T-helper 1 cell (primary cell): ENCODE measurements at places on chromosomes 1 and 21.
A peak's percentile ranks its signal among the peaks of the same experiment; 100 is the strongest.

DNA sequence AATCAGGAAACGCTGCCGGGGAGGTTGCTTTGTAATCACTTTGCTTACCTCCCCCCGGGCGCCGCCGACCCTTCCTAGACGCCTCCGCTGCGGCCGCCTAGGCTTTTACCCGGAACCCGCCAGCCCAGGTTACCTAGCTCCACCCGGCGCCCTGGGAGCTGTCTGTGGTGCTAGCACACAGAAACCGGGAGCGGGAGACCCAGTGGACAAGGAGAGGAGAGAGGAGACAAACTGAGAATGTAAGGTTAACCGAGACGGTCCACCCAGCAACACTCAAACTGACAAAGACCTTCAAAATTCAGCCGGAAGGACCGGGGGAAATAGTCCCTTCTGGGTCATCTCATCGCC is 9.8 kb downstream of the BARHL2 start:
- no peak for DNase-seq

DNA sequence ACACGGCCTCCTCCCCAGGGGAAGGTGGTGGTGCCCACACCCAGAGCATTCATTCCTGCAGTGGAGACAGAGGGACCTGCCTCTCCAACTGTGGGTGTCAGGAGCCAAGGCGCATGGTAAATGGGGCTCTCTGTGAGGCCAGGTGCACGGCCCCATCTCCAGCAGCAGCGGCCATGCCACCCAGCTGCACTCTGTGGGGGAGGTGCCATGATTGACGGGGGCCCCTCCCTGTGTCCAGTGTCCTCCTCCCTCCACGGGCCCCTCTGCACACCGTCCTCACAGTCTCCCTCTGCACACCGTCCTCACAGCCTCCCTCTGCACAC is 83.6 kb upstream of the COL6A1 start:
- DNase-seq, result no peak

DNA sequence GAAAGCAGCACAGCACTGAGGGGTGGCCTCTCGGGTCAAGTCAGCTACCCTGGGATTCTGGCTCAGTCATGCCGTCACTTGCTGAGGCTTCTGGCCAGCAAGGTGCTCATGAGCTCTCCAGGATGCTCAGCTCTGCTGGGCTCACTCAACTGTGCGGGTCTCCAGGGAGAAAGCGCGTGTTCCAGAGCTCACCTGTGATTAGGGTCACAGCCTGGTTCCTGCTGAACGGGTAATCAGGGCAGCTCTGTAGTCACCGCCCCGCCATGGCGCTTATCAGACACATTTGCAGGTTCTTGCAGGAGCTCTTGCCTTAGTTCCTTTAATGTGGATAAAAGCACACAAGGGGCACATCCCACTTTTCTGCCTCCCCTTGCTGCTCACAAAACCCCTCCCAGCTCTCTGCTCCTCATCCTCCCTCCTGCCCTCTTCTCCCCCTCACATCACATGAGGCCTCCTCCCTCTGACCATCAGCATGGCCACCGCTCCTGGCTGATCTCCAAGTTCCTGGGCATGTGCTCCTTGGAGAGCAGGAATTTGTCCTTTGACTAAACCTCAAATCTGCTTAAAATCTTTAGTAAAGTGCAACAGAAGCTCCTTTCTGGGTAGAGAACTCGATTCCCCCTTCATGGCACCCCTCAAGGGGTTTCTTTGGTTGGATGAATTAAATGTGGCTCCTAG is 2.0 kb downstream of the PCP4 start:
- no peak for DNase-seq

GRCh38 chr1:167529829-167530474 is 11.6 kb upstream of the CD247 start:
- DNase-seq, result no peak

GRCh38 chr1:164930833-164931232 is 371.8 kb downstream of the PBX1 start:
- no peak for DNase-seq

GRCh38 chr1:64246294-64246917 is 43.0 kb downstream of the UBE2U start:
- no peak for DNase-seq

GRCh38 chr1:53259932-53260331 is 21.6 kb upstream of the MAGOH start:
- no peak for DNase-seq

GRCh38 chr1:203593723-203594122 is 32.9 kb upstream of the ATP2B4 start:
- peak; percentile 40 for DNase-seq

GRCh38 chr1:185014941-185015340 is 30.4 kb upstream of the RNF2 start:
- no peak for DNase-seq

GRCh38 chr1:70720109-70720508 is 309.0 kb downstream of the CTH start:
- DNase-seq, result no peak

GRCh38 chr1:15027515-15027986 is 126.0 kb upstream of the TMEM51 start:
- no peak for DNase-seq

- peak; percentile 57 for DNase-seq
Observed at GRCh38 chr1:45493116-45493697, 2.2 kb upstream of the TESK2 start.

GRCh38 chr1:159921251-159921650 is 4.1 kb downstream of the TAGLN2 start:
- DNase-seq, result no peak

GRCh38 chr1:104468282-104468681 is 718.6 kb downstream of the AMY1C start:
- no peak for DNase-seq

DNA sequence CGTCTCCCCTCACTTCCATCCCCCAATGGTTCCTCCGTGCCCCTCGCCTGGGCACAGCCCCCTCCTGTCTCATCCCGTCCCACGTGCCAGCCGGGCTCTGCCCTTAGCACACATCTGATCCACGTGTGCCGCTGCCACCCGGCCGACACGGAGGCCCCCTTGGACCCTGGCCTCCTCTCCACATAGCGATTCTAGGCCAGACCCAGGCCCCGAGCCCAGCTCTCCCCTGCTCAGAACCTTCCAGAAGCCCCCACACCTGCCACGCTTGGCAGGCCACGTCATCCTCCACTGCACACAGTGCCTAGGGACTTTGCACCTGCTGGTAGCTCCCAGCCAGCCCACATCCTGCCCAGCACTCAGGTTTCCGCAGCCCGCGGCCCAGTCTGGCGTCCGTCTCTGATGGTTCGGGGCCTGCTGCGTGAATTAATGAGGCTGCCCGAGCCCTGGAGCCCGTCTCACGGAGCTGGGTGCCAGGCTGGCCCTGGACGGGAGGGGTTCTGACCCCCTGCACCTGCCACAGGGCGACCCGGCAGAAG is 20.1 kb downstream of the PLCH2 start:
- DNase-seq, result no peak

- DNase-seq, result peak; percentile 20
Observed at GRCh38 chr1:31981972-31982371, 31.7 kb upstream of the KHDRBS1 start.

GRCh38 chr1:71054791-71055190 is 7.2 kb upstream of the PTGER3 start:
- DNase-seq, result no peak

DNA sequence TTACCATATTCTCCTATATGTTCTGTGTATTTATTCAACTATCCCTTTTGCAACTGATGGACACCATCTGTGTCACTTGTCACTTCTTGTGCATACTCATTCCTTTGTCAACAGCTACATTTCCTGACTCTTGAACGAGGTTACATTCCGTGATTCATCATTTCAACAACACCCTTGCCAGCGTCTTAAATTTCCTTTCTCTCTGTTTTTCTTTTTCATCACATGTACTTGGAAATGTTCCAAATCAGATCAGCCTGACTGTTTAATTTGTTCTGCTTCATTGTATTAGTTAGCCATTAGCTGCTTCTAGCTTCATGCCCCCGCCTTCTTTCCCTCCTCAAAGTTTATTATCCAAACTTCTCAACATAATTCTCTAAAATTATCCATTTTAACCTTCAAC is 173.0 kb downstream of the ADGRL4 start:
- no peak for DNase-seq

GRCh38 chr1:26126321-26127084 is 14.9 kb downstream of the PDIK1L start:
- peak; percentile 55 for DNase-seq
